ENCODE measurements at places on chromosomes 4 and X.

GRCh38 chrX:119041175-119041574, 31.6 kb upstream of the CT47C1 start:
- peak; percentile 84 for DNase-seq

- DNase-seq, result no peak
These were observed 312.7 kb downstream of the RAB28 start for GRCh38 chr4:13171292-13172057.

GRCh38 chr4:47913861-47914219, 543 bp downstream of the NFXL1 start:
- peak; percentile 7 for DNase-seq

- DNase-seq, result peak; percentile 44
These were observed 69.2 kb downstream of the HADH start for GRCh38 chr4:108058685-108059440.

DNA sequence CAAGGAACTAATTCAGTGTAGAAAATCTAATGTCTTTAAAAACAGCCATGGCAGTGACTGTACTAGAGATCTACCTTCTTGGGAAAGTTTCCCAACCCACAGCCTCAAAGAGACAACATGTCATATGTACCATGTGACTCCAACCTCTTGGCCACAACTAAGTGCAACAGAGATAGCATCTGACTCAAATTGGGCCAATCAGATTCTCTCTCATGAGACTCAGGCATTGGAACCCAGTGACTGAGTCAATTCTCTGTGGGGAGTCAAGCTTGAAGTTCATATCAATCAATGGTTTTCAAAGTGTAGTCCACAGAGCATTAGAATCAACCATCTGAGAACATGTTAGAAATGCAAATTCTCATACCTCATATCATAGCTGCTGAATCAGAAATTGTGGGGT, 123.3 kb downstream of the MBNL3 start:
- no peak for DNase-seq

- DNase-seq, result no peak
These were observed 27.1 kb upstream of the SCRG1 start for GRCh38 chr4:173426064-173426463.

- DNase-seq, result peak; percentile 75
These were observed 33.6 kb downstream of the CLCN4 start for GRCh38 chrX:10190367-10190766.

- peak; percentile 3 for DNase-seq
These were observed 61.9 kb upstream of the IRF2 start for GRCh38 chr4:184536065-184536880.

DNA sequence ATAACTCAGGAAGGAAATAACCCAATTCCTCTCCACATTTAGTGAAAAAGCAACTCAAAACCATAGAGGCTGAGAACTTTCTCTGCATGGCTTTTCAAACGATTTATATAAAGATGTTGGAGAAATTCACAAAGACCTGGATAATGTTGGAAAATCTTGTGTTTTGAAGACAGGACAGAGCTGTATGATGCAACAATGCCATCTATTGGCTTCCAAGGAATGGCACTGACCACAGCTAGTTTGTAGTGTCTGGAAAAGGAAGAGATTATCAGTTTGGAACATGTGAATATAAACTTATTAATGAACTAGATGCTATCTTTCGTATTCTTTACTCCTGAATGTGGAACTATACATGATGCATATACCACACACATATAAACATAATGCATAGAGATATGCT, 503.6 kb downstream of the IL1RAPL1 start:
- DNase-seq, result peak; percentile 13

DNA sequence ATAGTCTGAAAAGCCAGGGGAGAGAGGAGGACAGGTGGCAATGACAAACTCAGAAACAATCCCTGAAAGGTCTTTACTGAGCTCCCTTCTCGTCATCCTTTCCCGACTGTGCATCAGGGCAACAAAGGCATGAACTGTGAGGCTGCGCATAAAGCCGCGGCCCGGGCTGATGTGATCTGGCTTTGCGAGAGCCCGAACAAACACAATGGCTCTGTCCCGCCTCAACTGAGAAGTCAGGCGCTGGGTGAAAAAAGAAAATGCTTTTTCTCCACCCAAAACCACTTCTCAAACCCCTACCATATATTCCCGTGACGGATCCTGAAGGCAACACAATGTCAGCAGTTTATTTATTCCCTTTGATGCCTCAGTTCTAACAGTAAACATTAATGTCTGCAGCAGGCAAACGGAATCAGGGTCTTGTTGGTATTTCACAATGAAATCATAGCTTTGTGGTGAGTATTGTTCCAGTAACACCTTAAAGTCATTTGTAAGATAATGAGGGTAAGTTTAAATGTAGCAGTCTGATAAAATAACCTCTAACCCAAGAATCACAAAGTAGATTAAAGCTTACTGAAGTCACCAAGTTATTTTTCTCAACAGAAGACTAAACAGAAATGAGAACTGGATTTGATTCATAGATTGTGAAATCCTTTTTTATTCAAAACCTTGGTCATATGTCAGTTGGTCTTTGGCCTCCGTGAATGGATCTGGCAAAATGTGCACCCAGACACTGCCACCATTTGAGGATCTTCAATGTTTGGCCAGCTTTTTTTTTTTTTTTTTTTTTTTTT, 67.4 kb downstream of the APBB2 start:
- peak; percentile 56 for DNase-seq
